ENCODE measurements at places on chromosomes 2 and 18.

DNA sequence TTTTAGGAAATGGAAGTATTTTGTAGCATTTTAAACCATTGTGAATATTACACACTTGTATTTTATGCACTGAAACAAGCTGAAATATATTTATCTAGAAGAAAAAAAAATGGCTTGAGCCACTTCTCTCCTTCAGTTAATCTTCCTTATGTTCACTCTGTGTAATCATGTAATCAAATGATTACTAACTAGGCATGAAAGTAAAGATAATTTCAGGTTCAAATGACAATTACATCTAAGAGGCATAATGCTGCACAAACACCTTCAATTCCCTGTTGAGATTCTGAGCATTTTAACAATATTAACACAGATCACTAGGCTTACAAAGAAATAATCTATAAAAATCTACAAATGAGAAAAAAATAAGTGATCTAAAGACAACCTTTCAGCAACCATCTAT, 119.6 kb upstream of the ITGB6 start:
- DNase-seq, result no peak

- no peak for DNase-seq
Observed at GRCh38 chr2:157291018-157291417, 33.5 kb downstream of the GALNT5 start.

GRCh38 chr2:165003443-165004130, 48.3 kb upstream of the SLC38A11 start:
- no peak for DNase-seq

GRCh38 chr2:227407591-227408151, 19.9 kb upstream of the SCYGR1 start:
- no peak for DNase-seq

- DNase-seq, result no peak
Observed at GRCh38 chr2:38666556-38666910, 619 bp downstream of the GALM start.

- DNase-seq, result no peak
Observed at GRCh38 chr18:532632-533031, 32.1 kb upstream of the COLEC12 start.

DNA sequence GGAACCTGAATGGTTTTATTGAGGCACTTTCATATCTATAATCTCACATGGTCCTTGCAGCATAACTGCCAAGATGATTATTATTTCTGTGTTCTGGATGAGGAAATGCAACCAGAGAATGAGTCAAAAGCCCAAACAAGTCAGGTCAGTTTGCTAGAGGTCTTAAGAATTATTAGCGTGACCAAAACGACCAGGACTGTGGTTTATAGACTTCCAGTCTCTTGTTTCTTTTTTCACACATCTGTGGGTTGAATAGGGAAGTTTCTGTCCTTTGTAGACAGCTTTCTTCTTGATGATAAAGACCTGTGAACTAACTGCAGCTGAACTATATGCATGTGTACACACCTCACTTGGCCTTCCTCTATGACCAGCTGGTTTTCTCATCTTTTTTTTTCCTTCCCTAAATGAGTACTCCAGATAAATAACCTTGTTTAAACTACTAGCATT, 13.9 kb downstream of the ADAM23 start:
- no peak for DNase-seq

GRCh38 chr2:18749912-18750526, 160.7 kb upstream of the NT5C1B start:
- DNase-seq, result no peak

DNA sequence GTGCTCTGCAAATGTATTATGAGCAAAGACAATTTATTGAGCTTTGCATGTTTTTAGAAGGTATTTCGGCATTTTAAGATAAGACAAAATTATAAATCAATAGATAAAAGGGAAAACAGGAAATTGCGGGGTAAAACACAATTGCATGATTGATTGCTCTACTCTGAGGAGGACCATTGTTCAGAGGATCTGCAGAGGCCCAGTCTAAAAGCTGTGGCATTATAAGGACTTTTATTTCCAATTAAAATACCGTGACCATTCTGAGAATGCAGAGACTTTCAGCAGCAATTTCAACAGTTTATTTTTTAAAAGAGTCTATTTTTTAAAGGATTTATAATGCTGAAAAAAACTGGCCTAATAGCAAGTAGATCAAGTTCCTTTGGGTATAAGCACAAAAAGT, 62.0 kb downstream of the TPGS2 start:
- no peak for DNase-seq

DNA sequence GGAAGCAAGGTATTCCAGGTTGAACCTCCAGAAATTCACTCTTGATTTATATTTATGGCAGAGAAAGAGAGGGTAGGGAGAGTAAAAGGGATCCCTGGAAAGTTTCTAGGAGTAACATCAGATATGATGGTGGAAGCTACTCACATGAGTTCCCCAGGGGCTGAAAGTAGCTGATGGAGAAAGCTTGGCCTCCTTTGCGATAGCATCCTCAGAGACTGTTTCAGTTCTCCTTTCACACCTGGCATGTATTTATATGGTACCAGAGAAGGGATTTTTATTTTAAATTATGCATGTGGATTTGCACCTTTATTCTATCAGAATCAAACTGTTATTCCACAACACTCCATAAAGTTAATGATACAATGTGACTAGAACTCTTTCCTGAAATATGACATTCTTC, 126.3 kb upstream of the OSR1 start:
- no peak for DNase-seq

- DNase-seq, result no peak
Observed at GRCh38 chr2:223800908-223801307, 36.5 kb downstream of the AP1S3 start.

DNA sequence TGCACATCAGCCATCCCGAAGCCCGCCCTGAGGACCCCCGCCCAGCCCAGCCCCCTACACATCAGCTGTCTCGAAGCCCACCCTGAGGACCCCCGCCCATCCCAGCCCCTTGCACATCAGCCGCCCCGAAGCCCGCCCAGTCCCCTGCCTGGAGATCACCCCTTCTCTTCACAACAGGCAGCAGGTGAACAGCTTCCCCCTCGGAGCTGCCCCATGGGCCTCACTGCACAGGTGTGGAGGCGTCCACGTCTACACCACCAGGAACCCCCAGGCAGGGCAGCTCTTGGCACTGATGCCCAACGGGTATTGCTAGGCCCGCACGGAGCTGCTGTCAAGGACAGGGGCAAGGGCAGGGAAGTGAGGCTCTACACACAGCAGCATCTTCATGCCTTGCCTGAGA, 137.6 kb downstream of the HDAC4 start:
- DNase-seq, result no peak

DNA sequence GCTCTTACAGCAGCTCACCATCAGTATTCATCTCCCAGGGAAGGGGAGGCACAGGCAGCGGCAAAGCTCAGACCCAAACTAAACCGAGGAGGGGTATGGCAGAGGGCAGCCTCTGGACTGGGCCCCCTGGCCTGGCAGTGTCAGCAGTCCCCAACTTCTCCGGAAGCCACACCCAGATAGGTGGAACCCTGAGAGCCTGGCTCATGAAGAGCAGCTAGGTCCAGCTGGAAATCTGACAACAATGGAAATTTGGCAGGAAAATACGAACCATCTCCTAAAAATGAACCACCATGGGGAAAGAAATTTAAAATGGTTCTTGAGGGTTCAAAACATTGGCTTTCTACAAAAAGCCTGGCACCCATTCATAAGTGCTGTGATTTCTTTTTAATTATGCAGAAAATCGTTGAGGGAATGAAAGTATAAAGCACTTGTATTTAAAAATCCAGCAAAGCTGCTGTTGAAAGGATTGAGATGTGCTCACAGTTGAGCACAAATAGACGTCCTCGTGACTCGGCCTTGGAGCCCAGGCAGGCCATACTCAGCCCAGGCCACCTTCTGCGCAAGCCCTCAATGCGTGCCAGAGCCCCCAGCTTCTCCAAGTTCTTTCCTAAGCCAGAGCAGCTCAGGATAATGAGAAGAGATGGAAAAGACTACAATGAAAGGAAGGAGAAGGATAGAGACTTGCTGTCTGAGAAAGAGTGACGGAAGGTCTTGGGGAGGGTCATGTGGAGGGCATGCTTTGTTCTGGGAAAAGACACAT, 93.0 kb downstream of the COL6A3 start:
- no peak for DNase-seq

- DNase-seq, result no peak
Observed at GRCh38 chr2:109049022-109049421, 60.0 kb upstream of the EDAR start.

GRCh38 chr2:189783451-189783926, 650 bp downstream of the ORMDL1 start:
- no peak for DNase-seq

GRCh38 chr2:106232638-106233349, 38.7 kb upstream of the UXS1 start:
- no peak for DNase-seq

GRCh38 chr2:85929096-85930050, 40.6 kb upstream of the ST3GAL5 start:
- no peak for DNase-seq

- DNase-seq, result no peak
Observed at GRCh38 chr2:67070826-67071225, 326.3 kb upstream of the ETAA1 start.

DNA sequence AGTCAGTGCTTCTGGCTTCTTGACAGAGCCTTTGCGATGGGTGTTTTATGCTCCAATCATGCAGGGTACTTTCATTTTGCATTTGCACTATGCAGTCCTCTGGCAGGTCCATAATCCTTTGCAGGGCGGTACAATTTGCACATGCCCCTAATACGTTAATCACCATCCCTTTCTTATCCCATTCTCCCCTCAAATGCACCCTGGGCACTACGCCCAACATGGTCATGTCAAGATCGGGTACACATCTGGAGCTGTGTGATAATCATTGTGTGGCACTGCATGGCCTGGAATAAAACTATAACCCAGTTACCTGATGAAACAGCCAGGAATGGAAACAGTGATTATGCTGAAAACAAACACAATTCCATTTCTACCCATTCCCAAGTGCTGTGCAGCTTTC, 27.7 kb downstream of the LOXHD1 start:
- DNase-seq, result no peak

- peak; percentile 84 for DNase-seq
Observed at GRCh38 chr2:38076710-38077430, 919 bp upstream of the CYP1B1 start.

GRCh38 chr2:70369082-70369481, 67.2 kb upstream of the FAM136A start:
- DNase-seq, result no peak

DNA sequence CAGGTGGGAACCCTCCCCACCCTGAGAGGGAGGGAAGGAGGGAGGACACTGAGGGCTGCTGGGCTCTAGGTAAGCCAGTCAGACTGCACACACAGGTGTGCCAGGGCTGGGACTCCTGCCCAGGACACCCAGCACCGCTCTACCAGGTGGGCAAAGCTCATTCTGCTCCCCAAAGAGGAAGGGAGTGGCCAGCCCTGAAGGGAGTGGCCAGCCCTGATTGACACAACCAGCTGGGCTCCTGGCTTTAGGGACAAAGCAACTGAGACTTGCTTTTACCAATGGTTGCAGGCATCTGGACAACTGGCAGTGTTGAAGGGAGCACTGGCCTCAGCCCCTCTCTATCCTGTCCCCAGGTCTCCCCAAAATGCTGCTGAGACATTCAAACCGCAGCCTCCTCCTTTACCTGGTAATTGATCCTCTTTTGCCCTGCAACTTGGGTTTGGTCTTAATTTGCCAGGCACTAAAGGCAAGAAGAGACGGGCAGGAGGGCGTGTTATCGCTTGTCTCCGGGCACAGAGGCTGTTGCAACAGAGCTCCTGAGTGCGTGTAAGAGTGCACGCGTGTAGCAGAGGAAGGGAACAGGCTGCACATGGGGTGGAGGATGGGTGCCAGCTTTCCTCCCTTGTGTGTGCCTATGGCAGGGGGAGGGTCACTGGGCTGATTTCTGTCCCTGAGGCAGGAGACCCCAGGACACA, 14.5 kb upstream of the FOSL2 start:
- DNase-seq, result no peak

DNA sequence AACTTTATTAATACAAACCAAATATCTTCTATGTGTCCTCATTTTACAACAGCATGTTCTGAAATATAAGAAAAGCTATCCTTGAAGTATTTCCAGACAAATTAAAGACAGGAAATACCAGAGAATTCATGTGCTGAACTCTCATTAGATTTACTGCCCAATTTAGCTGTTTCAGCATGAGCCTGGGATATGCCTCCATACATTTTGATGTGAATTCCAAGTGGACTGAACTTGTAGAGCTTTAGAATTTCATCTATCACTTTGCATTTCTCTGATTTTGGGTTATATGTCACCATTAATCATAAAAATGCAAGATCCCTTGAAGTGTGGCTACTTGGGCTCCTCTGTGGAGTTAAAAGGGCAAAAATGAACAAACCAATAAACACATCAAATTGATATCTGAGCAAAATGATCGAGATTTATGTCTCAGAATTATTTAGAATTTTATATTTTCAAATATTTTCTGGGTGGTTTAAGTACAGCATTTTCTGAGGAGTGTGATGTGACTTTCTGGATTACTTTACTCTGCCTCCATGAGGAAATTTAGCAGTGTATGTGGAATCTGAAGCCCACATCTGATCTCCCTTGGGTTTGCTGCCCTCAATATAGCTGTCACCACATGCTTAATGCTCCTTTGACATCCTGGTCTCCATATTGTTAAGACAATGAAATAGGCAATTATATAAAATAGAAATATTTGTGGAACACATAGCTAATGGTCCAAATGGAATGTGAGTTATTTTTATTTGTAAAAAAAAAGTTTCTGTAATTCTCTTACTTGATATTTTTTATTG, 206.6 kb upstream of the RBMS1 start:
- DNase-seq, result no peak

Measured in T1000 (cell line).